ENCODE measurements at places on chromosomes 12 and 14. TPM values are rescaled to one million over a fixed set of nuclear protein-coding genes. Genes with fewer than 3 reads are reported as not detected.

MIP gene
- not detected for total RNA-seq

ALKBH1 gene
- total RNA-seq: 18.8 TPM

PGAM5 gene
- total RNA-seq: 81.0 TPM

CYP27B1 gene
- 3.2 TPM for total RNA-seq

TMCC3 gene
- total RNA-seq: 2.4 TPM

DNA sequence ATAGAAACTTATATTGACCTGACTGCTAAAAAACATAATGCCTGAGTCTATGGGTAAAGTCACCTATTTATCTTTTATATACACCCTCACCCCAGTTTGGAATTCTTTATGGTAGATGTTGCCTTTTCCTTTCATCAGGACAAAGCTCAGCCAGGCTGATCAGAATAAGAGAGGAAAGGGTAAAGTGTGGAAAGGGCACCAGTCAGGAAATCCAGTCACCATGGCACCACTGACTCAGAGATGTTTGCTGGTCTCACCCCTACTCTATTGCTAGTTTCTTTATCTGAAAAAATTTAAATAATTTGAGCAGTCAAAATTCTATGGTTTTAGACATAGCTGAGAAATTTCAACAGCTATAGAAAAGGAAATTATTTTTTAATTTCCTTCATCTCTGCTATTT is 49.2 kb upstream of the SSTR1 start:
- no peak for DNase-seq

DNA sequence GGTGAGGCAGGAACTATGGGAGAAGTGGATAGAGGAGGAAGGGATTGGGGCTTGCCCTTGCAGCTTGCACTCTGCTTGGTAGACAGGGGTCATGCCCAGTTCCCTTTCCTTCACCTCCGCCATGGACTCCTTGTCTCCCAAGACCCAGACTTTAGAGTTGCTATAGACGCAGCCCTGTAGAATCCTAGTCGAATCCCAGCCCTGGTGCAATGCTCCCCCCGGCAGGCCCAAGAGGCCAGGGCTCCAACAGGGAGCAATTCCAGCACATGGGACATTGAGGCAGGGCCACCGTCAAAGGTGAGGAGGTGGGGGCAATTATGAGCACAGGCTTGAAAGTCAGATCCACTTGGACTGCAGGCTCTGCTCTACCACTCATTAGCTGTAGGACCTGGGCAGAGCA is 29.5 kb upstream of the BCDIN3D start:
- no peak for DNase-seq

DNA sequence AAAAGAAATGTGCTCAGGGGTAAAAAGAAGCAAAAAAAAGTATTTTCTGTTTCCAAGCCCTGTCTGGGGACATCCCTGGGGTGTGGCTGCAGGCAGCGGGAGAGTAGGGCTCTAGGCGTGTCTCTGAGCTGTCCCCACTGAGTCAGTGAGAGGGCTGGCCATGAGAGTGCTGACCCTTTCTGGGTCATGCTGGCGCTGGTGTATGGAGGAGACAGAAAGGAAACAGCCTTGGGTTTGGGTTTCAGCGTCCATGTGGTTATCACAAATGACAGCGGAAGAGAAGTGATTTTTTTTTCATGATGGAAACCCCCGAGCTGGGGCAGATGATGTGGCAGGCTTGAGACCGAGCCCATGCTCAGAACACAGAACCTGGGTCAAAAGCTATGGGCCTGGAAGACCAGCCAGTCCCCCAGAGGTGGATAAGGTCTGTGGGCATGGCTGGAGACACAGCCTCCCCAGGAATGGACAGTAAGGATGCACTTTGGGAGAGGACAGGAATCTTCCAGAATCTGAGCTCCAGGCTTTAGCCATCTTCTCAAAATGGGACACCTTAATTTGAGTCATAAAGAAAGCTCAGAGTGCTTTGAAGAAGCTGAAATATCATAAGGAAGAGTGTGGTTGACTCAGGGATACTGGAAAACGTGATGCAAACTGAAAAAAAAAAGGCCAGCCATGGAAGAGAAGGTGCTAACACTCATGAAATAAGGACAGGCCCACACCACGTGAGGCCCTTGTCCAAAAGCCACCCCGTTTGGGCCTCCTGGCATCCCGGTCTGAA is 36.2 kb downstream of the SYNE3 start:
- DNase-seq: no peak

DNA sequence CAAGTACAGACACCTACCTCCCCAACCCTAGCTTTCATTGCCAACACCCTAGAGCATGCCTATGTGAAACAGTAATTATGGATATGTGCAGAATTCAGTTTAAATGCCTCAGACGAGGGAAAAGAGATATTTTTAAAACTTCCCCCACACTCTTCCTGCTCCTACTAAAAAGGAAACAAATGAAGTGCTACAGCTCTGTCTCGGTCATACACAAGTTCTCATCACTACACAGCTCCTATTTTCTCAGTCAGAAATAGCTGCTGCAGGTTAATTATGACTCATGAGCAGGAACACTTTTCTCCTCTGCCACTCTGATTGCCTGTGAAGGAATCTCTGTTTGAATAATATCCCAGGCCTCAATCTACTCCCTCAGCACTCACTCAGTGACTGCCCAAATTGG is 703.6 kb upstream of the FLRT2 start:
- DNase-seq: no peak

- no peak for DNase-seq
These were observed 51.6 kb upstream of the ABCC9 start for GRCh38 chr12:21992823-21993222.

- no peak for DNase-seq
These were observed 390.7 kb downstream of the C12orf75 start for GRCh38 chr12:105721051-105721825.

DNA sequence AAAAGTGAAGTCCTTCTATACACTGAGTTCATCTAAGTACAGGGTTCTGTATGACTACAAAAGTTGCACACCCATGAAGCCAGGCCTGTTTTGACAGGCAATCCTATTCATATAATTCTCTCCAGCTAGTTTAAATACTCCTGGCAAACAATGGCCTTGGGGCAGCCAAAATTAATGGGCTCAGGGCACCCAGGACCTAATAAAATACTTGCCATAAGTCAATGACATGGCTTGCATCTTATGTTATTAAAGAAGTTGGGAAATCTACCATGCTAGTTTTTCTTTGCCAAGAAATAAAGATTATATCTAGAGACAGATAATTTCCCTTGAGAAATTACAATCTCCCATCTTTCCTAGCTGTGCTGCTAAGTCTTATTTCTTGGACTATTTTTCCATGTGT is 11.1 kb upstream of the TMTC1 start:
- no peak for DNase-seq
